ENCODE measurements at places on chromosomes 4 and X.

- DNase-seq, result no peak
Measured at GRCh38 chr4:171601091-171601490, 212.1 kb upstream of the GALNTL6 start.

DNA sequence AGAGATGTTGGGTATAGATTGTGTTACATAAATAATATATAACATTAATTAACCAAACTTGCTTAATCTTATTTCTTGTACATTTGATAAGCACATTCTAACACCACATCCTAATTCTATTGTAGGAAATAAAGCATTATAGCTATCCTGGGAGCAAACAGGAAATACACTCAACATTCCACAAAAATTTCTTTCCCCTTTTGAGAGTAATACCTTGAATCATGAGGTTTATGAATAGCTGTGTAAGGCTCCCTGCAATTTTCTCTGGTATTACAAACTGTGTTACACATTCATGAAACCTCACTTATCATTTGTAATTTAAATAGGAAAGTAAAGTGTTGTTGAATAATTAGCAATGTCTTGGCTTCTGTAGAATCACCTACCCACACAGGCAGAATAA lies 95.1 kb downstream of the TMEM47 start:
- DNase-seq, result no peak

- DNase-seq, result no peak
Measured at GRCh38 chr4:95219109-95219508, 329.7 kb downstream of the UNC5C start.

GRCh38 chr4:171985129-171985528 lies 171.9 kb downstream of the GALNTL6 start:
- DNase-seq, result no peak

Data from hippocampal formation (tissue), 2 donors.